ENCODE measurements at places on chromosomes 11 and 22.

DNA sequence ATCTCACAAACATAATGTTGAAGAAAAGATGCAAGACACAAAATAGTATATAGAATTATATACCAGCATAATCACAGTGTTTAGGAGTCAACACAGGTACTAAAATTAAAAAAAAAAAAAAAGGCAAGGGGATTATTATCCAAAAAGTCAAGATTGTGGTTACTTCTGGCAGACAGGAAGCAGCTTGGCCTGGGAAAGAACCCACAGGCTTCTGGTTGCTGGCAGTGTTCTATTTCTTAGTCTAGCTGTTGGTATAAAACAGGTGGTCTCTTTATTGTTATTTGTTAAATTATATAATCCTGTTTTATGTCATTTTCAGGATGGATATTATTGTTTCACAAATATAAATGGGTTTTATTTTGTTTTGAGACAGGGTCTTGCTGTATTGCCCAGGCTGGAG is 54.0 kb downstream of the C11orf58 start:
- DNase-seq = no peak

- no peak for DNase-seq
Measured at GRCh38 chr22:26592421-26592891, 2.5 kb upstream of the TPST2 start.

DNA sequence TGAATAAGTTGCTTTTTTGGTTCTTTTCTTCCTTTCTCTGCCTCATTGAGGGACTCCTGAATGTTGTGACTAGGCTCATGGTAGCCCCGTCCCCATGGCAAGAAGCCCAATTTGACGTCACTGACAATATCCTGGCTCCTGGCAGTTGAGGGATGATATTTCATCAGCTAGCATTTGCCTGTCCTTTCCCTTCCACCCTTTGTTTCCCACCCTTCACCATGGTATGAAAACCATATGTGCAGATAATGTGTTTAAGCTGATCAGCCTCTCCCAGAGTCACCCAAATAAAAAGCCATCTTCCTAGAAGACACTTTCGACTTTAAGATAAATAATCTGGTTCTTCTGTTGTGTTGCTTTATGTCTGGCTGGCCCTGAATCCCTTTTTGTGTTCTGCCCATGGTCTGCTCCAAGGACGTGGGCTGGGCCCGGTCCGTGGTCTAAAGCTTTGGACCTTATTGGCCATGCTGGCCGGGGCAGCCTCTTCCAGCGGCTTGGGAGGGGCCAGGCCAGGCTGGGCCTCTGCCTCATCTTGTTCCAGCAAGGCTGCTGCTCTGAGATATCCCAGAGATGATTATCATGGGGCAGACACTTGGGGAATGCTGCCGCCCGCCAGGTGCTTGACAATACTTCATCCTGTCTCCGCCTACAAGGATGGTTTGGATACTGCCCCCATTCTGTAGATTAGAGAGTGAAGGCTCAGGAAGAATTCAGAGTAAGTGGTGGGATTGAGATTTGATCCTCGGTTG is 5.1 kb downstream of the TSPAN18 start:
- DNase-seq = no peak

GRCh38 chr11:76649011-76649410 is 21.5 kb downstream of the LRRC32 start:
- DNase-seq = no peak

GRCh38 chr11:72292106-72292785 is 48.3 kb upstream of the PHOX2A start:
- DNase-seq = no peak

GRCh38 chr11:117175781-117176180 is 2.8 kb upstream of the SIDT2 start:
- DNase-seq = no peak

DNA sequence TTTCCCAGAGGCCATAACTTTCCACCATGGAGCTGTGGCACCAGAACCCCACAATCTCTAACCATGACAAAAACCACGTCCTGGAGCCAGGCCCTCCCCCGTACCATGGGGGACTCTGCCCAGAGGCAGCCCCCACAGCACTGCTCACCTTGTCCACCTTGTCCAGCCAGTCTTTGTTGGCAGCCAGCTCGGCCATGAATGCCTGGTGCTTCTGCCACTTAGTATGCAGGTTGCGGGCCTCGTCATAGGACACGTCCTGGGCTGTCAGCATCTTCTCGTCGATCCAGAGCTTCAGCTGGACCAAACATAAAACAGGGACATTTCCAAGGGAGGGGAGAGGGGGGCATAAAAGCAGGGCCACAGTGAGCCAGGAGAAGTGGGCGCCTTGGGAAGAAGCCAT is 20.8 kb upstream of the RBM4B start:
- DNase-seq = no peak

Measured in stimulated activated CD4-positive, alpha-beta T cell treated with anti-CD3 and anti-CD28 coated beads, Interleukin-15, amount 100 ng/mL, for 1 hour (primary cell).